ENCODE measurements at places on chromosomes 11 and 22.
A peak's percentile ranks its signal among the peaks of the same experiment; 100 is the strongest.

GRCh38 chr22:16783930-16784354, 41.3 kb downstream of the XKR3 start:
- no peak overlapping the region for H3K27ac ChIP-seq
- peaks cover 18% of the 10 kb centered on the region for H3K27me3 ChIP-seq
- DNase-seq: no peak
- no peaks in the 10 kb centered on the region for H3K36me3 ChIP-seq
- no peak overlapping the region for H3K4me3 ChIP-seq
- H3K4me1 ChIP-seq: no peaks in the 10 kb centered on the region

GRCh38 chr22:37932821-37933578, 20.4 kb downstream of the C22orf23 start:
- H3K27ac ChIP-seq: no peak overlapping the region
- no peak for DNase-seq
- H3K27me3 ChIP-seq: no peaks in the 10 kb centered on the region

DNA sequence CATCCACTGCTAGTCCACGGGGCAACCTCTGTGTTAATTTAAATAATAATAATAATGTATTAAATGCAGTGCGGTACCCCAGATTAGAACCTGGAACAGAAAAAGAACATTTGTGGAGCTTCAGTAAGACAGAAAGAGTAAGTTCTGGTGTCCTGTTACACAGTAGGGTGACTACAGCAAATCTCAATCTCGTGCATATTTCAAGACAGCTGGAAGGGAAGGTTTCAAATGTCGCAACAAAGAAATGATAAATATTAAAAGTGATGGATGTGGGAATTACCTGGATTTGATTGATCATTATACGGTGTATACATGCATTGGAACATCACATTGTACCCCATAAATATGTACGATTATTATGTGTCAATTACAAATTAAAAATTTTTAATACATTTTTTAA, 1.7 kb upstream of the RAC2 start:
- H3K27ac ChIP-seq: peak overlapping the region; percentile 100
- peak overlapping the region; percentile 100 for H3K4me3 ChIP-seq
- DNase-seq: no peak
- H3K4me1 ChIP-seq: peaks cover 19% of the 10 kb centered on the region

DNA sequence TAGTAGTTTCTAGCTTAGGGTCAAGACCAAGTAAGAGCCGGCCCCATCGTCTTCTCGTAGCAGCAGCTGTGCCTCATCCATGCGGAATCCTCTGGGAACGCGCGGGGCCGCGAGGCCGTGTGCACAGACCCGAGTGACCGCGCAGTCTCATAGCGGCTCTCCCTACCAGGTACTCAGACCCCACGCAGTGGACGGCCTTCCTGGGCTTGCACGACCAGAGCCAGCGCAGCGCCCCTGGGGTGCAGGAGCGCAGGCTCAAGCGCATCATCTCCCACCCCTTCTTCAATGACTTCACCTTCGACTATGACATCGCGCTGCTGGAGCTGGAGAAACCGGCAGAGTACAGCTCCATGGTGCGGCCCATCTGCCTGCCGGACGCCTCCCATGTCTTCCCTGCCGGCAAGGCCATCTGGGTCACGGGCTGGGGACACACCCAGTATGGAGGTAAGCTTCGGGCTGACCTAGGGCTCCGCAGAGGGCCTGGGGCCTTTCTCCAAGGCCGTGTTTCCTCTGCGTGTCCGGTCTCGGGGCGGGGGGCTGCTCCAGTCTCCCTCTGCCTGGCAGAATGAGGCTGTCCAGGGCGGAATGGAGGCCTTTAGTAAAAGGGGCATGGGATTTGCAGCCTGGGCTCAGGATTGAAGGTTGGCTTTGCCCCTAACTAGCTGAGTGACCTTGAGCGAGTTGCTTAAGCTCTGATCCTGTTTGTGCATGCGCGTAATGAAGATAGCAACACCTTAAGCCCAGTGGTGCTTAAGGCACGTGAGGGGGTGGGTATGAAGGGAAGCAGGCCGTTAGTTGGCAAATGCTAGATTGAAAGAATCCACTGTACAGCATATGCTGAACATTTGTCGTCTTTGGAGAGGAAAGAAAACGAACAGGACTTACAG, 48.9 kb downstream of the ST14 start:
- H3K27ac ChIP-seq: no peak overlapping the region
- H3K36me3 ChIP-seq: no peaks in the 10 kb centered on the region
- no peak for DNase-seq
- H3K4me1 ChIP-seq: no peaks in the 10 kb centered on the region
- H3K4me3 ChIP-seq: no peak overlapping the region

DNA sequence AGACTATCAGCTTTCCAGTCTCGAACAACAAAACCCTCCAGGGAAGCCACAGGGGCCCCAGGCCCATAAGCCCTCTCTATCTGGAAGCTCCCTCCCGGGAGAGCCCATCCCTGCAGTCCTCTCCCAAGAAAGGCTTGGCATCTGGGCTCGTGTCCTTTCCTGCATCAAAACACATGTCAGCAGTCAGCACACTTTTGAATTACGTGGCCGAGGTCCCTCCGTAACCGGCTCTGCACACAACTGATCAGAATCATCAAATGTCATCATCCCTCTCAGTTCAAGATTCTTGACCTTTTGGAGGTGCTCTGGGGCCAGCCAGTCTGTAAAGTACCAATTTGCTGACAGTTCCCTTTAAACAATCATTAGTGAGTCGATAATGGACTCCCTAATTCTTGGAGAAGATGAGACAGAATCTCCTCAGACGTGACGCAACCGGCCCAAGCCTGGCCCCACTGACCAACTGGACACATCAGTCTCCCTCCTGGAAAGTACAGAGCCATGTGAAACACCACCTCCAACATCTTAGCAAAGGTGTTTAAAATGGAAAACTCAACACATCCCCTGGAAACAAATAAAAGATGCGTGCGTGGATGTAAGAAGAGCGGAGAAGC, 33.6 kb downstream of the MAFF start:
- no peaks in the 10 kb centered on the region for H3K27me3 ChIP-seq
- peaks cover 4% of the 10 kb centered on the region for H3K36me3 ChIP-seq
- no peak overlapping the region for H3K4me3 ChIP-seq
- no peak for DNase-seq
- H3K4me1 ChIP-seq: no peaks in the 10 kb centered on the region

DNA sequence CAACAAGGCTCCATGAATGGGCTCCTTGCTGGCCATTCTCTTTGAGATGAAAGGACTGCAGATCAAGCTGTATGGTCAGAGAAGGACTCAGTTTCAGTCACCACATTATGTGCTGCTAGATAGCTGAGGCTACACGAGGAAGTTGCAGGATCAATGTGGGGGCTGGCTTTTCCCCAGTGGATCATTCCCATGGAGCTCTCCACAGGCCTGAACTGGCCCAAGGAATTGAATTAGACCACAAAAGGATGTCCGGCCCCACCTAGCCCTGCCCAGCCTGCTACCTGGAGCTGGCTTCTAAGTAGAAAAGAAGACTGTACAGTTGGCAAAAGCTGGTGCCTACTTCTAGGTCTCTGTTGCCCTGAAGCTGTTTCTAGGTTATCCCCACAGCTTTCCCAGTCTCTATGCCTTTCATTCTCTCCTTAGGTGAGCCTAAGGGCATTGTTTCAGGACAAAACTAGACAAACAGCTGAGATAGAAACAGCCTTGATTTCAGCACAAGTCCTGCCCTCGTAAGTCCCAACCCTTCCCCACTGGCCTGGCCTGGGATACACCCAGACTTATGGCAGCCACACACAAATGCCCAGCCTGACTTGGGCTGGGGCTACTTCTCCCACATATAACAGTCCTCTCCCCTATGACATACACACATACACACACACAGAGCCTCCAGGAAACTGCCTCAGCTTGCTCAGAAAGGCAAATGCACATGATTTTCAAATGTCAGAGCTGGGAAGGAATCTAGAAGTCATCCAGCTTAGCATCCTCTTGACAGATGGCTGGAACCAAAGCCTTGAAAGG, 129.1 kb upstream of the NCAM1 start:
- H3K36me3 ChIP-seq: no peaks in the 10 kb centered on the region
- H3K4me3 ChIP-seq: no peak overlapping the region
- H3K27me3 ChIP-seq: peaks cover 12% of the 10 kb centered on the region
- no peak for DNase-seq

DNA sequence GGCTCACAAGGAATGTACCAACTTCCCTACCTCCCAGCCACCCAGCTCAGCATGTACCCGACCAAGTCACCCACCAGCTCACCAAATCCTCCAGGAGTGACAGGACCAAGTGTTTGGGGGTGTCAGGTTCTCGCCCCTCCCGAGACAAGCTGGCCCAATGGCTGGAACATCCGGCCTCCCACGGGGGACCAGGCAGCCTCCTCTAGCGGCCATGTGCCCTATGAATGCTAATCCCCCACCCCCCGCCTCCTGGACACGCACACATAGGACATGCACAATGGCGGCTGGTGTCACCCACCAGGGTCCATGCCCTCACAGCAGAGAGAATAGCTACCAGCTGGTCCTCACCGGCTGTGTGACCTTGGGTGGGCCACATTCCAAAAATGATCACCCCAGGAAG, 151.0 kb downstream of the MN1 start:
- H3K4me1 ChIP-seq: no peaks in the 10 kb centered on the region
- no peaks in the 10 kb centered on the region for H3K27me3 ChIP-seq
- no peaks in the 10 kb centered on the region for H3K36me3 ChIP-seq
- H3K4me3 ChIP-seq: no peak overlapping the region

DNA sequence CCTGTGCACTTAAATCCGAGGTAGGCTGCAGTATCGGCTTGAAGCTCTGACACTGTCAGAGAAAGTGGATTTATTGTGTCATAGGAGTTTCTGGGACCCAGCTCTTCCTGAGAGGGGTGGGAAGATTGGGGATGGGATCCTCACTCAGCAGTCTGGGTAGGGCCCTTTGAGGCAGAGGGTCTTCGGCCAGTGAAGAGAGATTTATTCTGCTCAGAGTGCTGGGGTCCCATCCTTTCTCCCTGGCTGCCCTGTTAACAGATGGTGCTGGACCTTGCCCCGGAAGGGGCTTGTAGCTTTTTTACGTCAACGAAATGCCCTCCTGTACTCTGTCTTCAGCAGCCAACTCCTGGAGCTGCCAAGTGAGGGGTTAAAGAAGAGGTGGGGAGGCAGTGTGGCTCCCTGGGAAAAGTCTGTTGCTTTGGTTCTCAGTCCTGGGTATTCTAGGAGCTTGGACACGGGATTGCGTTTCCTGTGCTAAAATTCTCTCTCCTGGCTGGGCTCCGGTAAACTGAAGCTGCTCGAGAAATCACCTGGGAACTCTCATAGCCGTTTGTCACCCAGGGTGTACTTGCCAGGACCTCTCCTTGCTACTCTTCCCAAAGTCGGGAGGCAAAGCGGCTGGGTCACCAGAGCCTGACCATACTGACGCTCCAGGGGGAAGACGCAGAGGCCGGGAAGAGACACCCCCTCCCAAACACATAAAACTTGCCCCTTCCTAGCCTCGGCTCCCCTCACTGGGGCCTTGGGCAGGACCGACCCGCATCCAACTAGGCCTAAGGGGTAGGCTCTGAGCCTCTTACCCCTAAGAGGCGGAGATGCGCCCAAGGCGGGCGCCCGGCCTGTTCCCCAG, 806 bp upstream of the SMDT1 start:
- H3K4me1 ChIP-seq: peaks cover 18% of the 10 kb centered on the region
- peak overlapping the region; percentile 97 for H3K4me3 ChIP-seq
- no peak for DNase-seq
- no peaks in the 10 kb centered on the region for H3K27me3 ChIP-seq
- peaks cover 25% of the 10 kb centered on the region for H3K36me3 ChIP-seq
- H3K27ac ChIP-seq: peak overlapping the region; percentile 97

DNA sequence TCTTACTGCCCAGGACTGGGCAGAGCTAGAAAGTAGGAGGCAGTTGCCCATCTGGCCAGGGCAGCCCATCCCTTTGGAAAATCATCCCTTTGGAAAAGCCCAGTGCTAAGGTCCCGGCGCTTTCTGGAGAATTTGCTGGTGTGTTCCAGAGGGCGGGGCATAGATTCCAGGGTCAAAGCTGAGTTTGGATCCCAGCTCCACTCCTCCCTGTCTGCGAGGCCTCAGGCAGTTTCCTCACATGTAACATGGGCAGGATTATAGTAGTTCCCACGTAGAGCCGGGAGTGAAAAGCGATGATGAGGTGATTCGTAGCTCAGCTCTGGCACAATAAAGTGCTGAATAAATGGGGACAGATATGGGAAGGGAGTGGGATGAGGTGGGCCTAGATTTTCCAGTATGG, 31.4 kb upstream of the LRRC10B start:
- DNase-seq: no peak
- no peaks in the 10 kb centered on the region for H3K36me3 ChIP-seq
- H3K27ac ChIP-seq: no peak overlapping the region
- H3K27me3 ChIP-seq: no peaks in the 10 kb centered on the region

GRCh38 chr22:49619301-49619700, 208.4 kb downstream of the BRD1 start:
- no peaks in the 10 kb centered on the region for H3K27me3 ChIP-seq
- H3K27ac ChIP-seq: no peak overlapping the region
- H3K4me3 ChIP-seq: no peak overlapping the region
- no peak for DNase-seq

- H3K4me3 ChIP-seq: no peak overlapping the region
- H3K27me3 ChIP-seq: peaks cover 10% of the 10 kb centered on the region
- no peaks in the 10 kb centered on the region for H3K4me1 ChIP-seq
- DNase-seq: no peak
Measured at GRCh38 chr22:44369916-44370801, 57.4 kb upstream of the SHISAL1 start.

DNA sequence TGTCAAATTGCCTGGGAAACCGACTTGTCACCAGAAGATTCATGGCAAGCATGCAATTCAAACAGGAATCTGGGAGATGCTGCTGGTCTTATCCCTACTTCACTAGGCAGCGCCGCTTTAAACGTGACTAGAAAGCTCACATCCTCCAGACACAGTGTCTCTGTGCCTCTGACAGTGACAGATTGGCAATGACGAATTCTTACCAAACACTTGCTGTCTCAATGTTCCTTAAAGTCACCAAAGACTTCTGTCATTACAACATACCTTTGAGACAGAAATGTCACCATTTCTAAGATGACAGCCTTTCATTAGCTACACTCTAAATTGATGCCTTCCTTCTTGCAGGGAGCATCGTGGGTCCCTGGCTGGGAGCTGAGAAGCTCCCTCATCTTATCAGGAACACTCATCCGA, 197.8 kb downstream of the CWF19L2 start:
- no peak overlapping the region for H3K27ac ChIP-seq
- no peaks in the 10 kb centered on the region for H3K36me3 ChIP-seq
- H3K4me3 ChIP-seq: no peak overlapping the region

GRCh38 chr11:106212081-106212480, 134.6 kb downstream of the AASDHPPT start:
- DNase-seq: no peak
- no peaks in the 10 kb centered on the region for H3K36me3 ChIP-seq
- no peak overlapping the region for H3K4me3 ChIP-seq
- H3K4me1 ChIP-seq: no peaks in the 10 kb centered on the region

All from activated naive CD8-positive, alpha-beta T cell treated with anti-CD3 and anti-CD28 coated beads, Interleukin-2, amount 10 ng/mL, durations not matched to agents 7 days and 5 days (primary cell).